CD4-positive, alpha-beta T cell treated with Interleukin-15 for 1 hour (primary cell): ENCODE measurements at places on chromosomes 1 and 21.
A peak's percentile ranks its signal among the peaks of the same experiment; 100 is the strongest.

DNA sequence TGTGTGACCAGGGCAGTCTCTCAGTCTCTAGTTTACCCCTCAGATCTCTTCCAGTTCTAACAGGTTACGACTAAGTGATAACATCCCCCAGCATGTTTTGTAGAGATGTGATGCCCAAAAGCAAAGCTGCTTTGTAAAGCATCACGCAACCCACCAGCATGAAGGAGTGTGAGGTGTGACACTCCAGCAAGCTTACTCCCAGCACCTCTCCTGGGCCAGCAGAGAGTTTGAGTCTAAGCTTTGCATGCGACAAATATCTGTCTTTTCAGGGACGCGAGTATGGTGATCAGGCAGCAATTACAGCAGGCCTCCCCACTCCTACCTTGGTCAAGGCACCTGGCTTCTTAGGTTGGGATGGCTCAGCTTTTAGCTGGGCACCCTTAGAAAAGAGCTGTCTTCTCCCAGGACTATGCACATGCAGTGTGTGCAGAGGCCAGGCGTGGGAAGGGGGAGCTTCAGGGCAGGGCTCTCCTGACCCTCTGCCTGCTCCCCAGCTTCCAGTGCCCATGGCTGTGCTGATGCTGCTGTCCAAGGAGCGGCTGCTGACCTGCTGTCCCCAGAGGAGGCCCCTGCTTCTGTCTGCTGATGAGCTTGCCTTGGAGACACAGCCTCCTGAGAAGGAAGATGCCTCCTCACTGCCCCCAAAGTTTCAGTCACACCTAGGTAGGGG, 48.2 kb downstream of the ELK4 start:
- DNase-seq, result no peak

GRCh38 chr1:109910123-109910962, at the start of gene CSF1:
TSS of gene CSF1 (plus strand) at chr1:109910849. CDS start at chr1:109911024, 175 bp downstream.
- peak; percentile 73 for DNase-seq

DNA sequence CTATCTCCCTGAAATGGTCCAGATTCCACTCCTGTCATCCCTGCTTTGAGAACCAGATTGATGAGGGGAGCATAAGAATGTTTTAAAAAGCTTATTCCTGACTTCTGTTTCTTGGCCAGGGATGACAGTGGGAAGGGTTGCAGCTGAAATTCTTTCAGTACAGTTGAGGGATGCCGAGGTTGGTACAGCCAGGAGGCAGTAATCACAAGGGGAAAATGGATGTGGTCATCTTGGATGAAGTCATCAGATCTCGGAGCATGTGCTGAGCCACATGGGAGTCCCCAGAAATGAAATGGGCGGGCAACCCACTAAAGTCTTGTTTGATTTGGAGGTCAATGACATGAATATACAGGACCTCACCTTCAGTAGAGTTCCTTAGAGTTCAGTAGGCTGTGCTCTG, 18.7 kb upstream of the PLA2G2E start:
- DNase-seq, result no peak

DNA sequence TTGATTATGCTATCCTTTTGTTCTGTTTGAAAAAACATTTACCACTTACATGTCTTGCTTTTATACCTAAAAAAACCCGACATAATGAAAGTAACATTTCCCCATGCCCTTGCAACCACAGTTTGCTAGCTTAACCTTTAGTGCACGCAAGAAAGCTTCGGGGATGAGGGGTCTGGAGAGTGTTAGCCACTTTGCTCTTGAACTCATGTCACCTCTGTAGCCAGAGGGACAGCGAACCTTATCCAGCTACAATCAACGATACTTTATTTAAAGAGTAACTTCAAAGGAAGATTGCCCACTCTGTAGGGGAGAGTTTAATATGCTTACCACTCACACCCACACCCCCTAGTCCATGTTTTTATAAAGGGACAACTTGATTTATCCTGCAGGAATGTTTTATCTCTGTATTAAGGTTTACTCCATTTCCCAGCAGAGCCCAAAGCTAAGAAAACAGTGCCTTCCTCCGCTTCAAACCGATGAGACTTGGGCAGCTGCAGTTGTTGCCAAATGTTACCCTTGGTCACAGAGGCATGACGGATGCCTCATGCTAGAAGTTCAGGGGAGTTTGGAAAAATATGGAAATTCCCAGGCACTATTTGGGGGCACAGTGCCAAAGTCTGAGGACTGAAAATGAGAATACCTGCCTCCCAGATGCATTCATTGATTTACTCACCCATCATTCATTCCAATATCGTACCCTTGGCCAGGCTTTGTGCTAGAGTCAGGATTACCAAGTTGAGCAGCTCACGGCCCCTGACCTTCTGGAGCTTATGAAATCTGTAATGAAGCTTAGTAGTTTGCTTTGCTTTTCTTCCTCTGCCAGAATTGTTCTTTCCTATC, 61.4 kb upstream of the VCAM1 start:
- DNase-seq, result no peak

GRCh38 chr1:37262439-37263170, 211.8 kb upstream of the ZC3H12A start:
- no peak for DNase-seq

DNA sequence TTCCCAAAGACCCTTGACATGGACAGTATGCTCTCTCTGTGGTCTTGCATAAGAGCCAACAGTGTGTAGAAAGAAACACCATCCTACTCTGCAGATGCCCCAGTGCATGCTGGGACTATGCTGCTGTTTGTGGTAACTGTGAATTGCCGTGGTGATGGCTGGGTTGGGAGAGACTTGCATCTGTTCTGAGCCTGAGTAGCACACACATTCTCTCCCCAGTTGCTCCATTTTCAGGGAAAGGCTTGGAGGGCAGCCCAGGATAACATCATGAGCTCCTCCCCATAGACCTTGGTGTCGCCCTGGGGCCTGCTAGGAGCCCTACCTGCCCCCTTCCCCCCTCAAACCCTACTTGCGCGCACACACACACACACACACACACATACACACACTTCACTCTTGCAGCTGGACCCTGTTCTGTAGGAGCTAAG, 120.9 kb upstream of the IPO9 start:
- no peak for DNase-seq

- DNase-seq, result no peak
Measured at GRCh38 chr1:224874775-224875174, 54.7 kb upstream of the DNAH14 start.

GRCh38 chr1:69710484-69711189, 142.9 kb downstream of the LRRC7 start:
- no peak for DNase-seq

GRCh38 chr1:101069158-101069557, 43.6 kb upstream of the DPH5 start:
- DNase-seq, result no peak

GRCh38 chr1:220287129-220287528, 14.9 kb upstream of the RAB3GAP2 start:
- DNase-seq, result no peak

GRCh38 chr1:220701974-220702373, 11.8 kb downstream of the C1orf115 start:
- no peak for DNase-seq

DNA sequence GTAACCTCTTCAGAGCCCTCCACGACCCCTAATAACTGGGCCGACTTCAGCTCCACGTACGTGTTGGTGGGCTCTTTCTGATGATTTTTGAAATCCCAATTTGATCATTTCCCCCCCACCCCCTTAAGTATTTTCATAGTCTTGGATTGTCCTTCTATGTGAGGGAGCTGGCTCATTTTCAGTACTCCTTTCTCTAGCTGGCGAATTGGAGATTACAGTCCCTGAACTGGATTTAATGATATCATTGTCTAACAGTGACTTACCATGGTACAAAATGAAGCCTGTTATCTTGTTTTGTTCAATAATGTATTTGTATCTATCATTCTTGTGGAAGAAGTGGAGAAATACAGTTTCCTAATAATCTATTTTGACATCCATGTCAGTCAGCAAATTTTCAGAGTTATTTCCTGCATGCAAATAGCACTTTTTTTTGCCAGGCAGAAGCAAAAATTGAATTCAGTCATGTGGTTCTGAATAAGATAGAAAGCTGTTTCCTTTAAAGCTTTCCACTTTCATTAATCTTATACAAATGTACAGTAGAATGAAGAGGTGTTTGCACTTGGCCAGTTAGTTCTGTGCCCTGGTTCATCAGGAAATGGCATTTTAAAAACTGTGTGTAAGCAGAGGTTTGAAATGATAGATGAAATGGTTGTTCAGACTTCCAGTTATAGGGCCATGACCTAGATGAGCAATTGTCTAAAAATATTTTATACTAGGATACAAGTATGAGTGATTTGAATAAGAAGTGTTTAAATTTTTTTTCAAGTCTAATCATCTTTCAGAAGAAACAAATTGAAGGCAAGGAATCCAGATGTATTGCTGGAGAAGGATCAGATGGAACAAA, 104.2 kb downstream of the ATP5PO start:
- no peak for DNase-seq

DNA sequence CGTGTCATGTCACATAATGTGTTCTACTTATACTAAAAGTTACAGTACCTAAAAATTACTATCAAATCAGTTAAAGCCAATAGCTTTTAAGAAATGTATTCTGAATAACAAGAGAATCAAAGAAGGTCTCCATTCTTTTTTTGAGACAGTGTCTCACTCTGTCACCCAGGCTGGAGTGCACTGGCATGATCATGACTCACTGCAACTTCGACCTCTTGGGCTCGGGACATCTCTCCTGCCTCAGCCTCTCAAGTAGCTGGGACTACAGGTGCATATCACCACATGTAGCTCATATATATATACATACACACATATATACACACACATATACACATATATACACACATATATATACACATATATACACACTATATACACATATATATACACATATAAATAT, 20.1 kb downstream of the COP1 start:
- no peak for DNase-seq

DNA sequence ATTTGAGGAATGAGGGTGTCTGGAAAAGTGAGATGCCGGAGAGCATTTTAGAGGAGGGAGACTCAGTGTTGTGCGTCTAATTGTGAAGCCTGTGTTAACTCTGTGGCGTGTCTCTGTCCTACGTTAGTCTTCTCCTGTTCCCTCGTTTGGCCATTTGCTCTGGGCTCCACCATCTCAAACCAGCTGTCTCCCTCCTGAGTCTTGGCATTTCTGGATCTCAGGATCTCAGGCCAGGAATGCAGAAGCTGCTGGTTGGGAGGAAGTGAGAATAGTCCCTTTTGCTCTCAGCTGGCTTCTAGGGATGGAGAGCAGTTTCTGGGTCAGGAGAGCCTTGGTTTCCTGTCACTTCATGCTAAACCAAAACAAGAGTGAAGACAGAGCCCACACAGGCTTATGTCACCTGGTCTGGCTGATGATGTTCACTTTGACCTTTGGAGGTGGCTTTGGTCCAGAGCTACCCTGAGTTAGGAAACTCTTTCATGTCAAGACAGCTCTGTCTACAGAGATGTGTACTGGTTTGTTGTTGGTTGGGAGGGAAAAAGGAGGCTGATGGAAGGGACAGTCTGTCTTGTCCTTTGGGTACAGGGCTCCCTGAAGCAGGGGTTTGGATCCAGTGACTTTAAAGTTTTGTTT, 859 bp downstream of the NFASC start:
- no peak for DNase-seq

GRCh38 chr1:184027826-184028695, 9.5 kb downstream of the COLGALT2 start:
- DNase-seq, result no peak

DNA sequence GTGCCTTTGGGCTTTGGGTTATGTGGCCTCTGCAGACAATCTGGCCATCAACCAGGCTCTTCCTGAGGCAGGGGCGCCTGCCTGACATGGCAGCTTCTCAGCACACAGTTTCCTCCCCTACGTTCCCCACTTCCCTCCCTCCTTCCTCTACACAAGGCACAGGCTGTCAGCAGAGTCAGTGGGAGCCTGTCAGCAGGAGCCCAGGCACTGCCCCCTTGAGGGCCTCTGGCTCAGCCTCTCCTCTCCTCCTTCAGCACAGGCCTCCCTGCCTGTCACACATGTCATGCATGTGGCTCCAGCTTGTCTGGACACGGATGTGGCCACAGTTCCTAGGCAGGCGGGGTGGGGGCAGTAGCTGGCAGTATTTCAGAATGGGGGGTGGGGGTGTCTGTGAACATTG, 52.2 kb upstream of the ARTN start:
- no peak for DNase-seq

GRCh38 chr1:158022554-158023312, 29.3 kb downstream of the KIRREL1 start:
- DNase-seq, result no peak

DNA sequence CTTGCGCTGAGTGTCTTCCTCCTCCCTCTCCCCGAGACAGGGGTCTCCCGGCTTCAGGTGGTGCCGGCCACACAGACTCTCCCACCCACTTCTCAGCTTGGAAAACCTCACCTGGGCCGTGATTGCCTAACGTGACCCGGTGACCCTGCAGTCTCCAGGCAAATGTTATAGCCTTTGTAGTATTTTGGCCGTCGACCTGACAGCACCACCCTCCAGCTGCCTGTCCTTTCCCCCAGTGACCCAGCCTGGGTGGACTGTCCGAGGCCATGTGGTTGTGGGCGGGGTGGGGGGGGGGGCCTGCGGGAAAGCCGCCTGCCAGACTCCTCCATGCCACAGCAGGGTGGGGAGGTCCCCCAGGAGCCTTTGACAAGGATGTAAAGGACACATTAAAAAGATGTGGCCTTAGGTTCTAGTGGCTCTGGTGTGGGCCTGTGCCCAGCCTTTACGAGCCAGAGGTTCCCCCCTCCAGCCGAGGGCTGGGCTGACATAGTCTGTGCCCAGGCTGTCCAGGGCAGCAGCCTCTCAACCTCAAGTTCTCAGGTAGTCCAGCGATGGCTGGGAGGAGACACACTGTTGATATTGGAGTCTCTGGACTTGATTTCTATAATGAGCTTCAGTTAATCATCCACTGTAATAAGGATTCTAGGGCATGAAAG, 8.1 kb downstream of the TOR3A start:
- no peak for DNase-seq

DNA sequence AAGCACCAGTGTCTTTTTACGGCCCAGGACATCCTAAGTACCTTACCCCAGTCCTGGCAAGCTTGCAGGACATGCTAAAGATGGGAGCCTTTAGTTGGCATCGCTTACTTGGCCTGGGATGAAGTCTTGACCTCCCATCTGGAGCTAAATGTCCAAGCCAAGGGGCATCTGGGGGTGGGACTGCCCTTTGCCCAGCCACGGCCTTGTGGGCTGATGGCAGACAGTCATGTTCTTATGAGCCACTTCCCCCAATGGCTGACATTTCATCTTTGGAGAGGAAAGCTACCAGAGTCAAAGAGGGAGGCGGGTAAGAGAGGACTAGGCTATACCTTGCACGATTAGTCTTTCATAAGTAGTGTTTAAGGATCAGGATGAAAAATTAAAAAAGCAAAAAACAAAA, 32.2 kb downstream of the OPTC start:
- no peak for DNase-seq

DNA sequence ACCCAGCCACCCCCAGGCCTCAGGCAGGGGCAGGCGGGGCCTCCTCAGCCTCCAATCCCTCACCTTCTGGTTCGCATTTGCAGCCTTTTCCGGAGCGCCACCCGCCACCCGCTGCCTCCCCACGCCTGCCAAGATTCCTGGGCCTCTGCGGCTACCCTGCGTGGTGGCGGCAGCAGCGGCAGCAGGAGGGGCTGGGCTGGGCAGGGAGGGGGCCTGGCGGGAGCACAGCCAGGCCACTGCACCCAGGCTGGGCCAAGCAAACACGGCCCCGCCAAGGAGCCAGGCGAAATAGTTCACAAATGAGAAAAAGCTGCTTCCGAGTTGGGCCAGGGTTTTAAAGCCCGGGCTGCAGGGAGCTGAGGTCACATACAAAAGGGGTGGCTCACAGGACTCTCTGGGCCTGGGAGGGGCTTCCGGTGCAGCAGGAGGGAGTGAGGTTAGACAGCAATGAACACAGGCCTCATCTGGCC, 9.8 kb downstream of the COL8A2 start:
- DNase-seq, result no peak

GRCh38 chr1:57963581-57963980, 539.7 kb upstream of the DAB1 start:
- DNase-seq, result no peak
